ENCODE measurements at places on chromosomes 12 and 14.
A peak's percentile ranks its signal among the peaks of the same experiment; 100 is the strongest.

- H3K4me1 ChIP-seq = no peaks in the 10 kb centered on the region
- no peak for DNase-seq
- no peak overlapping the region for H3K4me3 ChIP-seq
- no peaks in the 10 kb centered on the region for H3K27me3 ChIP-seq
Observed at GRCh38 chr12:56387152-56387736, 24.6 kb upstream of the APOF start.

- no peak for DNase-seq
- H3K4me1 ChIP-seq = peaks cover 48% of the 10 kb centered on the region
- no peaks in the 10 kb centered on the region for H3K36me3 ChIP-seq
- no peaks in the 10 kb centered on the region for H3K27me3 ChIP-seq
Observed at GRCh38 chr14:65304239-65304638, 108.3 kb upstream of the FUT8 start.

DNA sequence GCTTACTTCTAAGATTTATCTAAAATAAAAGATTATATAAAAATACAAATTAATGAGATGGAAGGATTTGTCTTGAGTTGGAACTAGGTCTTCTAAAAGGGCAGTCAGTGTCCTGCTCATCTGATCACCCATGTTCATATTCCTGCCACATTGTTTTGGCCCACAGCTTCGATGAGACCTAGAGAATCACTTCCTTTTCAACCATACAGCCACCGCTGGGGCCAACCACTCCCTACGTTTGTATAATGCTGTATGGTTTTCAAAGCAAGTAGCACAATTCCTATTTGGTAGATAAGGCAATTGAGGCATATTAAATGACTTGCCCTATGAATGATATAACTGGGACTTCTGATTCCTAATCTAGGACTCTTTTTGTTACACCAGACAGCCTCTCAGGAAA lies 249.4 kb downstream of the ZFP36L1 start:
- no peaks in the 10 kb centered on the region for H3K27me3 ChIP-seq
- H3K4me1 ChIP-seq = peaks cover 5% of the 10 kb centered on the region
- H3K4me3 ChIP-seq = no peak overlapping the region
- H3K36me3 ChIP-seq = no peaks in the 10 kb centered on the region
- DNase-seq = no peak
- no peak overlapping the region for H3K27ac ChIP-seq

DNA sequence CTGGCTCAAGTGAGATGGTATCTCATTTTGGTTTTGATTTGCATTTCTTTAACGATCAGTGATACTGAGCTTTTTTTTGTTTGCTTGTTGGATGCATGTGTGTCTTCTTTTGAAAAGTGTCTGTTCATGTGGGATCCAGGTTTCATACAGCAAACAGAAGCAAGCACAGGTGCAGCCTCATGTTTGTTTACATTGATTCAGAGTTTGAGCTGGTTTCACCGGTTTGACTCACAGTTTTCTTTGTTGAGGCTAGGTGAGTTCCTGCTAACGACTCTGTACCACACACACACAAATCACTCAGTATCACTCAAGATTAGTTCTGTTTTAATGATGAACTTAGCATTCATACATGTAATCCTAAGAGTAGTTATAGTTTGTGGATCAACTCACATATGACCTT lies 3.7 kb downstream of the OR10G2 start:
- no peaks in the 10 kb centered on the region for H3K36me3 ChIP-seq
- H3K27ac ChIP-seq = no peak overlapping the region
- H3K4me3 ChIP-seq = no peak overlapping the region
- DNase-seq = no peak
- H3K4me1 ChIP-seq = no peaks in the 10 kb centered on the region

DNA sequence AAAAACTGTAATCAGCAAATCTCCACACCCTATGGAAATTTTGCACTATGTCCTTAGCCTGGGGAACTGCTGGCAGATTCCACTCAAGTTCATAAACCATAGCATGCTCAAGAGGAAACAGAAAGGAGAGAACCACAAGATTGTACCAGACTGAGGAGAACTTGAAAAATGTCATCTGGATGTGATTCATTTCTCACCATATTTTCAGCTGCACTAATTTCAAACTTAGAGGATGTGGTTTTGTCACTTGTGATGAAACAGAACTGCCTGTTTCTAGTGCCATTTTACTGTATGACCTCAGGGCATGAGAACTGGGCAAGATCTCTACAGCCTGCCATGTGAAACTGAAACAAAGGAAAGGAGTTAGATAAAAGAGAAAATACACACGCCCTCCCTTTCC lies 1493.1 kb upstream of the FLRT2 start:
- H3K27me3 ChIP-seq = no peaks in the 10 kb centered on the region
- no peaks in the 10 kb centered on the region for H3K36me3 ChIP-seq
- DNase-seq = peak; percentile 3
- no peaks in the 10 kb centered on the region for H3K4me1 ChIP-seq
- no peak overlapping the region for H3K27ac ChIP-seq

GRCh38 chr12:22100958-22101748 lies 55.1 kb downstream of the CMAS start:
- no peaks in the 10 kb centered on the region for H3K36me3 ChIP-seq
- H3K4me1 ChIP-seq = peaks cover 2% of the 10 kb centered on the region
- peak; percentile 13 for DNase-seq

DNA sequence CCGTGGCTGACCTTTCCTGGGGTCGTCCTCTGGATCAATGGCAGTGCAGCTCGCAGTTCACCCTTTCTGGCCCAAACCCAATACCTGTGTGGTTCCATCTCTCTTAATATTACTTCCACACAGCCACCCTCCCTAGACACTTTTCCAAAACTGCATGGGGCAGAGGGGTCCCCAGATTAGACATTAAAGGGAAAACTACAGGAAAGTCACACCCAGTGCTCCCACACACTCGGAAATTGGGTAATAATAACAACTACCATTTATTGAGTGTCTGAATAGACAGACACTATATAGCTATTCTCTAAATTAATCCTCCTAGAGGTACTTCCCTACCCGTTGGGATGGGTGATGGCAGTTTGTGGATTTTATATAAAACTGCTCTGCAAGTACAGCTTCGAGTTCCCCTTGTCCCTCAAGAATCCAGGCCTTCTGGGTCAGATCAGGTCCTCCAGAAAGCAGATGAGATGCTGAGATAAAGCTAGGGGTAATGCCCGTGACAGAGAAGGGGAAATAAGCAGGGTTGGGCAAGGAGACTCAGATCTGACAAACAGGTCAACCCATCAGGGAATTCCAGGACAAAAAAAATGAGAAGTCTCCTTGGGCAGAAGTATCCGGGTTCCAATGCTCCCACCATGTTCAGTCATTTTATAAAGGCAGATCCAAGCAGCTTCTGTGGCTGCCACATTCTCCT lies 795 bp upstream of the PXN start:
- no peak overlapping the region for H3K27ac ChIP-seq
- 0 out of 2 replicates have a peak, but pooled peaks cover 3% of the 10 kb centered on the region for H3K4me1 ChIP-seq
- DNase-seq = no peak
- no peaks in the 10 kb centered on the region for H3K36me3 ChIP-seq
- peaks cover 1% of the 10 kb centered on the region for H3K27me3 ChIP-seq
- H3K4me3 ChIP-seq = no peak overlapping the region

DNA sequence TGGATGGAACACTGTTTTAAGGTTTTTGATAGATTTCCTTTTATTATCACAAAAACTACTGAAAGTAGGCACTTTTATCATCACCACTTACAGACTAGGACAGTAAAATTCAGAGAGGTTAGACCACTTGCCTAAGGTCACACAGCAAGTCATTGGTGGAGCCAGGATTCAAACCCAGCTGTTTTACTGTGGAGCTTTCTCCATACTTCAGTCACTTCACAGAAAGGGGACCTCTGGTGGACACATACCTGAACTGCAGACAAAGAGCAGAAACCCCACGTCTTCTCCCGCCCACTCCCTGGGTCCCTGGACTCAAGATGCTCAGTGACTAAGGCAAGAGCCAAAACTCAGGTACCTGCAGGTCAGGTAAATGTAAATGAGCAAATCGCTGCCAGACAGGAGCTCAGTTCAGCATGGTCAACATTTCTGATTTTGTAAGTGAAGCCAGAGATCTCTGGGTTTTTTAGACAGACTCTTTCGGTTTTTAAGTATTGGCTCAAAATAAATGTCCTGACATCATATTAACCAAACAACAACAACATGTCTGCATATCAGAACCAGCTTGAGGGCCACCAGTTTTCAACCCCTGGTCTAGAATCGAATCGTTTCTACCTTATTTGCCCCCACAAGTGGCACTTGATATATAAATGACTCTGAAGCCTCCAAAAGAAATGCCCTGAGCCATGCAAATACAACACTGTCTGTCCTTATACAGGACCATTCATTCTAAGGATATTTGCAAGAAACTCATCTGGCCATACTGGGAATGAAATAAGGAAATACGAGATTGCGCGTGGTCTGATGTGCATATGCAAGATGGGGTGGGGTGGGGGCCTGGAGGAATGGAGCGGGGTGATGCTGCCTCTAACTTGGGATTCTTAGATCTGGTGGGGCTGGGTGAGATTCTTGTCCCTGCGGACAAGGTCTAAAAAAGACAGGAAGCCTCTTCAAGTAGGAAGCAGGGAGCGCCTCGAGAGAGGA lies 110.9 kb downstream of the KSR2 start:
- DNase-seq = peak; percentile 25
- H3K36me3 ChIP-seq = no peaks in the 10 kb centered on the region
- no peaks in the 10 kb centered on the region for H3K27me3 ChIP-seq
- no peaks in the 10 kb centered on the region for H3K4me1 ChIP-seq

GRCh38 chr12:41942354-41942753 lies 202.3 kb downstream of the GXYLT1 start:
- no peaks in the 10 kb centered on the region for H3K4me1 ChIP-seq
- no peaks in the 10 kb centered on the region for H3K36me3 ChIP-seq
- H3K4me3 ChIP-seq = no peak overlapping the region
- H3K27ac ChIP-seq = no peak overlapping the region
- no peak for DNase-seq

- no peaks in the 10 kb centered on the region for H3K4me1 ChIP-seq
- no peaks in the 10 kb centered on the region for H3K27me3 ChIP-seq
- H3K4me3 ChIP-seq = no peak overlapping the region
Observed at GRCh38 chr14:98498019-98498885, 773.7 kb downstream of the BCL11B start.

GRCh38 chr14:94682736-94683135 lies 70.5 kb downstream of the SERPINA3 start:
- no peaks in the 10 kb centered on the region for H3K36me3 ChIP-seq
- no peak overlapping the region for H3K4me3 ChIP-seq
- no peaks in the 10 kb centered on the region for H3K4me1 ChIP-seq
- H3K27ac ChIP-seq = no peak overlapping the region
- DNase-seq = no peak

- no peak for DNase-seq
- H3K27me3 ChIP-seq = no peaks in the 10 kb centered on the region
- no peak overlapping the region for H3K4me3 ChIP-seq
- peaks cover 5% of the 10 kb centered on the region for H3K36me3 ChIP-seq
- peaks cover 2% of the 10 kb centered on the region for H3K4me1 ChIP-seq
- no peak overlapping the region for H3K27ac ChIP-seq
Observed at GRCh38 chr14:45242706-45243105, 10.3 kb downstream of the MIS18BP1 start.

DNA sequence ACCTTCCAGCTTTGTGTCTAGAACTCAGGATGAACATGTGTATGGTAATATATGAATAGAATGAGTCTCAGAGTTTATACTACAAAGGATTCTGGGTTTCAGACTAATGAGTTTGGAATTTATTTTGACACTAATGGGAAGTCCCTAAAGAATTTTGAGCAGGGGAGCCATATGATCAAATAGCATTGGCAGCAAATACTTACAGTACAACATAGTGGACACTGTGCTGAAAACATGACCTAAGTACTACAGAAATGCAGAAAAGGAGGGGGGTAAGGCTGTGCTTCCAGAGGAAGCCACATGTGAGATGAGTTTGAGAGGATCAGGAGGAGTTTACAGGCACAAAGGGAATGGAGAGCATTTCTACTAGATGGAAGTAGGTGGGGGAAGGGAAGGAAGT lies 225.8 kb downstream of the C12orf42 start:
- H3K27ac ChIP-seq = no peak overlapping the region
- H3K27me3 ChIP-seq = no peaks in the 10 kb centered on the region
- no peak for DNase-seq
- H3K4me3 ChIP-seq = no peak overlapping the region
- no peaks in the 10 kb centered on the region for H3K36me3 ChIP-seq
- no peaks in the 10 kb centered on the region for H3K4me1 ChIP-seq

GRCh38 chr14:51447411-51447810 lies 204.3 kb upstream of the FRMD6 start:
- H3K27ac ChIP-seq = no peak overlapping the region
- H3K36me3 ChIP-seq = no peaks in the 10 kb centered on the region
- no peak overlapping the region for H3K4me3 ChIP-seq
- DNase-seq = no peak

GRCh38 chr14:89265234-89265633 lies 151.8 kb downstream of the FOXN3 start:
- no peak for DNase-seq
- peaks cover 22% of the 10 kb centered on the region for H3K4me1 ChIP-seq
- H3K36me3 ChIP-seq = peaks cover 4% of the 10 kb centered on the region
- H3K27me3 ChIP-seq = no peaks in the 10 kb centered on the region

GRCh38 chr12:104201238-104202001 lies 14.2 kb upstream of the TXNRD1 start:
- no peaks in the 10 kb centered on the region for H3K4me1 ChIP-seq
- H3K27ac ChIP-seq = no peak overlapping the region
- no peaks in the 10 kb centered on the region for H3K27me3 ChIP-seq
- peak; percentile 35 for DNase-seq
- no peaks in the 10 kb centered on the region for H3K36me3 ChIP-seq

GRCh38 chr14:81414123-81414522 lies 14.0 kb upstream of the STON2 start:
- no peaks in the 10 kb centered on the region for H3K27me3 ChIP-seq
- no peak for DNase-seq
- no peaks in the 10 kb centered on the region for H3K4me1 ChIP-seq
- no peak overlapping the region for H3K4me3 ChIP-seq
- H3K27ac ChIP-seq = no peak overlapping the region

DNA sequence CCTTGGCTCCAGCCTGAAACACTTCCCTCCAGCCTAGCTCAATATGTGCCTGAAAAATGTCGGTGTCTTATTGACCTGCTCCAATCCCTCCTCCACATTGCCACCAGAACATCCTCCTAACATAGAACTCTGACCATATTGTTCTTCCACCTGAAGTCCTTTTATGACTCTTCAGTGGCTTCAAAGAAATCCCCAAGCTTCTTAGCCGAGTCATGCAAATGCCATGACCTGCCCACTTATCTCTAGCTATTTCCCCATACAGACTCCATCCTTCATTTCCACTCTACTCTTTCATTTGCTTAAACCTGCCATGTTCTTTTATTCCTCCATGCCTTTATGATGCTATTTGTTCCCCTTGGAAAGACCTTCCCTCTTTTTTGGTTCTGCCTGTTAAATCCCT lies 568.6 kb downstream of the ETNK1 start:
- no peaks in the 10 kb centered on the region for H3K4me1 ChIP-seq
- no peak overlapping the region for H3K27ac ChIP-seq
- H3K27me3 ChIP-seq = no peaks in the 10 kb centered on the region
- DNase-seq = no peak
- no peaks in the 10 kb centered on the region for H3K36me3 ChIP-seq

GRCh38 chr12:12899530-12900380 lies 8.4 kb downstream of the GPRC5A start:
- no peak overlapping the region for H3K27ac ChIP-seq
- no peaks in the 10 kb centered on the region for H3K36me3 ChIP-seq
- no peaks in the 10 kb centered on the region for H3K4me1 ChIP-seq
- H3K4me3 ChIP-seq = no peak overlapping the region
- H3K27me3 ChIP-seq = peaks cover 3% of the 10 kb centered on the region
- no peak for DNase-seq
